ENCODE measurements at places on chromosomes 2 and 18.

DNA sequence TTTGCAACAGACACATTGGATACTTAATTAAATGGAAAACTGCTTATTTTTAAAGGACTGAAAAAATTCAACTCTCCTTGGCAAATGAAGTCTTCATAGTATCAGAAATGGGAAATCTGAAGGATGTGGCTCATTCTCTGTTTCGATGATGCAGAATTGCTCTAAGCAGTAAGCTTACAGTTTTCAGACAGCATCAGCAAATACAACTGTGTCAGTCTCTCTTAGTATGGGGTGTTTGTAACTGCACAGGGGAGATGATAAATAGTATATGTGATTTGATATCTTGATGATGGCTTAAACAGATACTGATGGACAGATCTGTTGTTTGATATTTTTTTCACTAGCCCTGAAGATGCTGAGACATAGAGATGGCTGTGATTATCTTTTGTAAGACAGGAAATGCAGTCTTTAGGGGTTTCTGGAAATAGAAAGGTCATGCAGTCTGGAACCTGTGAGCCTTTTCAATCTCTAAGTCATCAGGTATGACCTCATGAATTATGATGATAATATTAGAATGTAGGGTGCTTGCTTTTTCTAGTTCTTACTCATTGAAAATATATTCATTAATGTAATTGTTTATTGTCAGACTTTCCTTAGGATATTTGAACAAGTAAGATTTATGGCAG lies 84.2 kb downstream of the SLC4A10 start:
- DNase-seq = no peak

DNA sequence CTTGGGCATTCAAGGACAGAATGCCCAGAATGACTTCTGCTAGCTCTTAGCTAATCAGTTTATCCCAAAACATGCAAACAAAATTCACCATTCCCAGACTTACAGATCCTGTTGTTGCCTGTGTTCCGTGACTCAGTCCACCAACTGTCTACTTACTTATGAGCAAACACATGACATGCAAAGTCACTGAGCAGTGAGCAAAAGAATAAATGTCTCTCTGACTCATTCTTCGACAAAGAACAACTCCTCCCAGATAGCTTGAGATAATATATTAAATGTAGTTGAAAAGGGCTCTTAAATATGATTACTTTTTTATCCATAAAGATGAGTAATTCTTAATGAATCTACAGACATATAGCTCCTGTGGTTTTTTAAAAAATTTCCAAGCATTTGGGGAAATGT lies 9.0 kb upstream of the CREG2 start:
- DNase-seq = no peak

GRCh38 chr2:24766609-24767008 lies 26.6 kb downstream of the PTRHD1 start:
- DNase-seq = no peak

GRCh38 chr18:64365106-64365505 lies 216.2 kb upstream of the LINC00305 start:
- no peak for DNase-seq

DNA sequence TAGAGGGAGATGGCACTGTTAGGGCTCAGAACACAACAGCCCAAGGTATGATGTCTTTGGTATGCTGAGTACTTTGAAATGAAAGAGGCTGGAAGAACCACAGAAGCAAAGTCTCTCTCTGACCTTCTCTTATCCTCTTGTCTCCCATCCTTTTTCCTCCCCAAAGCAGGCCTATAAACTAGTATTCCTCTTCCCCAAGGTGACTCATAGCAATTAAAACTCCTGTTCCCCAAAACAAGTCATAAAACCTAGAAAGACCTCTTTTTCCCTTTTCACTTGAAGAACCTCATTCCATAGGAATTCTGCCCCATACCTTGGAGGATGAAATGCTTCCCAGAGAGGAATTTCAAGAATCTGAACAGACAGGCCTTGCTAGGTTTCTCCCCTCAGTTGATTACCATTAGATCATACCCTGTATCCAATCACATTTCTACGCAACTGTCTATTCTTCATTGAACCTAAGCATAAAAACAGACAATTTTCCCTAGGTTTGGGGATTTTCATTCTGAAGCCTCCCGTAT lies 25.7 kb downstream of the MDH1 start:
- DNase-seq = no peak

DNA sequence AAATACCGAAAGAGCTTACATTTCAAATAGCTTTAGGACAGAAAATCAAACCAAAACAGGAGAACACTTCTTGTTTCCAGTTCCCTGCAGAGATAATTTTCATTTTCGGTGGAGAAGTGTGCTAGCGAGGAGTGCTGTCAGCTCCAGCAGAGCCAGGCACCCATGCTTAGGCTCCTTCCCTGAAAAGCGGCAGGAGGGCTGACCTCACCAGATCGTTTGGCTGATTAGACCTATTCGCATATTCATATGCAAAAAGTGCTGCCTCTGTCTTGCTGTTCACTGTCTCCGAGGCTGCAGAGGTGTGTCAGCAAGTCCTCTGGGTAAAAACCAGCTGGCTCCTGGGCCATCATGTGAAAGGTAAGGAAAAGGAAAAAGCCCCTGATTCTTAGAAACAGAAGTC lies 225.8 kb upstream of the COPS8 start:
- no peak for DNase-seq

DNA sequence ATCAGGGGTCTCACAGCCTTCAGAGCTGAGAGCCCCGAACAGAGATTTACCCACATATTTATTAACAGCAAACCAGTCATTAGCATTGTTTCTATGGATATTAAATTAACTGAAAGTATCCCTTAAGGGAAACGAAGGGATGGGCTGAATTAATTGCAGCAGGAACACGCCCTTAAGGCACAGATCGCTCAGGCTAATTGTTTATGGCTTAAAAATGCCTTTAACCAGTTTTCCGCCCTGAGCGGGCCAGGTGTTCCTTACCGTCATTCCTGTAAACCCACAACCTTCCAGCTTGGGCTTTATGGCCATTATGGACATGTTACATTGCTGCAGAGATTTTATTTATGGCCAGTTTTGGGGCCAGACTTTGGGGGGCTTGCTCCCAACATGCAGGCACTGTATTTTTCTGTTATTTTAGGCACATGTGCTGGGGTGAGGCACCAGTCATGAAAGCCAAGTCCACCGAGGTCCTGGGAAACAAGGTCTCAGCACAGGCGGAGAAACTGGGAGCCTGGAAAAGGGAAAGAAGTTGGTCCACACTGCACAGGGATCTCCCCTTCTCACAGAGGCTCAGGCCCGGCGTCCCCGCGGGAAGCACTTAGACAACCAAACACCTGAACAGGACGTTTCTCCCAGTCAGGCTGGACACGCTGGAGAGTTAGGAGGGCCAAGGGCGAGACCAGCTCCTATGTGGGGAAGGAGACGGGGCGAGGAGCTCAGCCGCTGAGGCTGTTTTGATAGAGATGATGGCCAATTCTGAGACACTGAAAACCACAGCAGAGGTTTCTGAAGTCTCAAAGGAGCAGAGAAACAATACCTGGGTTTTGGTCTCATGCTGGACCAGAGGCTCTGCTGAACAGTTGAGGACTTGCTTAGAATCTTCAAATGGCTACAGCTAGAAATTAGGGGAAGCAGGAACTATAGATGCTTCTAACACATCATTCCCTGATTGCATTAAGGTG lies 86.7 kb downstream of the TMEM18 start:
- no peak for DNase-seq

DNA sequence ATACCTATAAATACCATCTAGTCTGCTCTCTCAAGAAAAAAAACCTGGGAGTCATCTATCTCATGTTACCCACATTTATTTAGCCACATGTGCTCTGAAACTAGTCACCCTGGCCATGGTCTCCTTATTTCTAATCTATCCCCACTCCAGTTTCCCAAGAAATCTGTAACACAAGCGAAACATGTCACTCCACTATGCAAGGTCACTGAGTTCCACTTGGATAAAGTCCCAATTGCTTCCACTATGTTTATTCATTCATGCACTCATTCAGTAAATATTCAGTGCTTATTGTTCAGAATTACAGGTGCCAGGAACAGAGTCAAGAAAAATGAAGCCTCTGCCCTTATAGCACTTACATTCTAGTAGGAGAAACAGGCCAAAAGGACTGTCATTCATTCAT lies 369.4 kb upstream of the CYRIA start:
- no peak for DNase-seq

- no peak for DNase-seq
Measured at GRCh38 chr18:32326450-32327308, 136.8 kb downstream of the MEP1B start.

- no peak for DNase-seq
Measured at GRCh38 chr18:79586436-79587225, 93.0 kb upstream of the CTDP1 start.

DNA sequence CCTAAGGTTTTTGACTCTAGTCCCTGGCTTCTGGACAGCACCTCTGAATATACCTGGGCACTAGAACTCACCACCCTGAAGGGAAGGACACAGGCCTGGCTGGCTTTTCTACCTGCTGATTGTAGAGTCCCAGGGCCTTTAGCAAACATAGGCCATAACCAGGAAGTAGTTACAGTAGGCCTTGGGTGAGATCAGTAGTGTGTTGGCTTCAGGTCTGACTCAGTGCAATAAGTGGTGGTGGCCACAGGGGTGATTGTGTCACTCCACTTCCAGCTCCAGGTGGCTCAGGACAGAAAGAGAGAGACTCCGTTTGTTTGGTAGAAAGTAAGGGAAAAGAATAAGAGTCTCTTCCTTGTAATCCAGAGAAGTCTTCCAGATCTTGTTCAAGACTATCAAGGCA lies 101.7 kb upstream of the LGALSL start:
- DNase-seq = no peak

GRCh38 chr2:75055142-75055819 lies 96.8 kb downstream of the POLE4 start:
- DNase-seq = no peak

DNA sequence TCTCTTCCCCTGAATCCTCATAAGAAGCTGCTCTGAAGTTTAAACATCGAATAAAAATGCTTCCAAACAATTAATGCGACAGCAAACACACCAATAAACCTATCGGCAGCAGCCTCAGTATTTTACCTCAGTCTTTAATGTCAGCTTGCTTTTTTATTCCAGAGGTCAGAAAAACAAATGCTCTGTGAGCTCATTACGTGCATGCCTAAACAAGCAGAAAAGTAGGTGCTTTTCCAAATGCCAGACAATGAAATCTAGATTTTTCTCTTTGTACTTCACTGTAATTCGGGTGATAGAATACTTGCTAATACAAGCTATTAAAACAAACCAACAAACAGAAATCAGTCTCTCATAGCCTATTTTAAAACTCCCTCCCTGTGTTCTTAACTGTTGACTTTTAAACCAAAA lies 381.5 kb downstream of the NRXN1 start:
- no peak for DNase-seq

- no peak for DNase-seq
Measured at GRCh38 chr2:151767536-151767935, 33.3 kb upstream of the NEB start.

DNA sequence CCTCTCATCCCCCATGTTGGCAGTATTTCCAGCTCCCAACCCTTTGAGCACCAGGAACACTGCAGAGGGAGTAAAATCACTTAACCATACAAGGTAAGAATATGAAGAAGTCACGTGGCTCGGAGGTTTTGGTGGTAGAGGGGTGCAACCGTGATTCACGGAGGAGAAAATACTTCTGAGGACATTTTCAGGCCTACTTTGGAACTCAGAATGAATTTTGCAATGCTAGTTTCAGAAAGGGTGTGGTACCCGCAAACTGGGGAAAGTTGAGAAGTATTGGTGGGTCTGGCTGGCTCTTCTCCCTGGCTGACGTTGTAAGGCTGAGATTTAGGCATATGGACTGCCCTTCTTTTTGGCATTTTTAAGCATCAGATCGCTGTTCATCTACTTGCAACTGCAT lies 442 bp downstream of the SERPINB5 start:
- DNase-seq = no peak

GRCh38 chr2:119292226-119292625 lies 68.6 kb downstream of the STEAP3 start:
- no peak for DNase-seq

Measured in stimulated activated CD4-positive, alpha-beta T cell treated with anti-CD3 and anti-CD28 coated beads, Interleukin-1b, Interleukin-23, amount 100 ng/mL, for 1 hour (primary cell).